ENCODE measurements at places on chromosomes 4 and X.
A peak's percentile ranks its signal among the peaks of the same experiment; 100 is the strongest.

DNA sequence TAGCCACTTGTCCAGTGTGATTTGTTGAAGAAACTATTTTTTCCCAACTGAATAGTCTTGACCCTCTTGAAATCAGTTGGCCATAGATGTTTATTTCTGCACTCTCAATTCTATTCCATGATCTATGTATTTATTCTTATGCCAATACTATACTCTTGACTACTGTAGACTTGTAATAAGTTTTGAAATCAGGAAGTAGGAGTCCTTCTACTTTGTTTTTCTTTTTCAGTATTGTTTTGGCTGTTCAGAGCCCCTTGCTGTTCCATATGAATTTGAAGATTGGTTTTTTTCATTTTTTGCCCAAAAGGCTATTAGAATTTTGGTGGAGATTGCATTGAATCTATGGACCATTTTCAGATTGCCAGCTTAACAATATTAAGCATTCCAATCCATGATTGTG is 10.2 kb downstream of the SAP30 start:
- no peak for DNase-seq

- no peak for DNase-seq
Observed at GRCh38 chrX:107454302-107454701, 4.8 kb downstream of the FRMPD3 start.

DNA sequence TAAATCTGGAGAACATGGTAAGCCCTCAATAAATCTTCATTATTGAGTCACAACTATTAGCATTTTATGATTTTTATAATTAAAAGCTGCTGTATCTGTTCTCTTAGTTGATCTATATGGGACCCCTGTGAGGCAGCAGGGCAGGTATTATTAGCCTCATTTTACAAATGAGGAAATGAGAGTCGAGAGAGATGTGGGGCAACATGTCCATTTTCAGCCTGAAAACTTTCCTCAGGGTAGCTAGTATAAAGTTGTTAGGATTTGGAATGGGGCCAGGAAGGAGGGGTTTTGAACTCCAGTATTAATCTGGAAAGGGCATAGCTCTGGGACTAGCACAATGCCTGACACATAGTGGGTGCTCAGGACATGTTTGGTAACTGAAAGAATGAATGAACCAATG is 191.7 kb upstream of the GPC4 start:
- no peak for DNase-seq

GRCh38 chr4:74397748-74398426 is 32.9 kb downstream of the EREG start:
- DNase-seq, result no peak

DNA sequence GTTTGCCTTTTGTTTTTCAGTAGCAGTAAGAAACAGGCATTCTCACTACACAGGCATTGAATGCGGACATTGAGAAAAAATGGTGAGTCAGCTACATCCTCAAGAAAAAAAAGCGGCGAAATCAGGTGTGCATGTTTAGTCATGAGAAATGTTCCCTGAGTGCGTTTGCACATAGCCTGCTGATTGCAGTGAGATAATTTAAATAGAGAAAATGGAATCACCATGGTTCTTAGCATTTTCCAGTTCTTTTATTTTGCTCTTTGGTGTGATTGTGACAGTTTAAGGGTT is 54.1 kb upstream of the CLDN34 start:
- DNase-seq, result peak; percentile 41

DNA sequence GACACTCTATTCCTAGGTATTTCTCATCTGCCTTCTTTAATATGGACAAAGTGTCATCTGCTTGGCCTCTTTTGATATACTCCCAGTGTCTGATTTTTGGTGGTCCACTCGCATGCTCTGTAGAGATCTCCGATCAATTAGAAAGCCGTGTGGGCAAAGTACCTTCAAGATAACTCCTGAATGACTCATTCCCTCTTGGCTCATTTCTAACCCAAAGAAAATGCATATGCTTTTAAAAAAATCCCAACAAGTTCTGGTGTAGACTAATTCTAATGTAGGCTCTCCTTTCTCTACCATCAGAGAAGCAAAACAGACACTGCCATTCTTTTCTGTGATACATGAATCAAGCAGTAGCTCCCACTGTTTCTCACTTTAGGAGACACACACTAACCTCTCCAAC is 714.9 kb upstream of the ADGRL3 start:
- DNase-seq, result no peak

- peak; percentile 89 for DNase-seq
Observed at GRCh38 chr4:145779319-145779801, 99.4 kb downstream of the C4orf51 start.

- no peak for DNase-seq
Observed at GRCh38 chr4:61511716-61512488, 311.8 kb downstream of the ADGRL3 start.

- DNase-seq, result no peak
Observed at GRCh38 chr4:54779036-54779435, 121.3 kb downstream of the KIT start.

DNA sequence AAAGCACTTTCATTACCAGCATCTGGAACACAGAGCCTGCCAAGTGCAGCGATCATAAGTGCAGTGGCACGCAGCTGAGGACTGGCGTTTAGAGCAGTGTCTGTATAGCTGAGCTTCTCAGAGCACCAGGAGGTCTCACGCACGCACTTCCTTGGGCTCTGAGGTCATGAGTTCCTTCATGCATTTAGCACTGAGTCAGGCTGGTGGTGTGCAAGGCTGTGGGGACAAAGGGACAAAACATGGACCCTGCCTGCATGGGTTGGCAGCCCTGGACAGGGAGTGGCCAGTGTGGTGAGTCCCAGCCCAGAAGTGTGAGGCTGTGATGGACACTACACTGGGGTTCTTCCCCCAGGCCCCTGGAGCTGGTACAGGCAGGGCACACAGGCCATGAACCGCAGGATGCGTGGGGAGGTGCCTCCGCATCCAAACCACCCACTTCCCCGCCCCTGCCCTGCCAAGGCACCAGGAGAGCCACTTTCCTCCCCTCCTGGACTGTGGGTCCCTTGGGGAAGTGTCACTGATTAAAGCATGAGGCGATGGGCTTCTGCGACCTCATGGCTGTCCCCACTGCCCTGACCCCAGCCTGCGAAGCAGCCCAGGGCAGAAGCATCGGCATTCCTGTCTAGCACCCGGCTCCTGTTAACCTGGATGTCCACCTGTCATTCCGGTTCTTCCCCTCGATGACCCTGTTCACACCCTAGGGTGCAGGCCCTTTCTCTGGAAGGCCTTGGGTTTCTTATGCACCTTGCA is 37.2 kb upstream of the GPR78 start:
- DNase-seq, result no peak

GRCh38 chr4:108168671-108169523 is at the start of gene LEF1:
Gene LEF1 (minus strand): TSS chr4:108168932. CDS start chr4:108167767, 1,165 bp downstream.
- peak; percentile 48 for DNase-seq

DNA sequence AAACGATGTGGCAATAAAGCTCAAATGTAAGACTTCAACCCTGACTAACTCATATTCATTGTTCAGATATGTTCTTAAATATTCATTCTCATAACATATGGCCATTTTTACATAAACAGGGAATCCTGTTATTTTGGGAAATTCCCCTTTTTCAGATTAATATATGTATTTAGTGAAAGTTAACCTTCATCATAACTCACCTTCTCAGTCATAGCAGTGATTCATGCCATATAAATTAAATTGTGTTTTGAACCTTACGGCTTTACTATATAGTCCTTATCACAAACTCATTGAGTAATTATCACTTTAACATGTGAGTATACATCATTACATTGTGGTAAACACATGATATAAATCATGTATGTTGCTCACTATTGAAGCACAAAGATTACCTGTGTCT is 392.5 kb upstream of the TRAM1L1 start:
- no peak for DNase-seq

GRCh38 chr4:55458164-55458563 is 62.4 kb downstream of the TMEM165 start:
- no peak for DNase-seq

DNA sequence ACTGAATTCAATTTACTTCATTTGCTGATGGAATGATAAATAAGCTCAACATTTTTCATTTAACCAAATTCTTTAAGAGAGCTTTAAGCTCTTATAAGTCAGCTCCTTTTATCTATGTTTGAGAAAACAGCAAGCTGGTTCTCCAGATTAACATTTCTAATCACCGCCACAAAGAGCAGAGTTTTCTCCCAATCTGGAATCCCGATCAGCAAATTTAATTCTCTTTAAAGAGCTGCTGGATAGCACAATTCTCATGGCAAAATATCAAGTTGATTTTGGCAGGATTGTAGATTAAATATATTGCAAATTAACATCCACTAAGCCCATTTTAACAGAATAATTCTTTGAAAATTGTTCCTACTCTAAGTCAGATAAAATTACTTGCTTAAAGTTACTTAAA is 48.8 kb downstream of the RPS6KA3 start:
- DNase-seq, result peak; percentile 27

DNA sequence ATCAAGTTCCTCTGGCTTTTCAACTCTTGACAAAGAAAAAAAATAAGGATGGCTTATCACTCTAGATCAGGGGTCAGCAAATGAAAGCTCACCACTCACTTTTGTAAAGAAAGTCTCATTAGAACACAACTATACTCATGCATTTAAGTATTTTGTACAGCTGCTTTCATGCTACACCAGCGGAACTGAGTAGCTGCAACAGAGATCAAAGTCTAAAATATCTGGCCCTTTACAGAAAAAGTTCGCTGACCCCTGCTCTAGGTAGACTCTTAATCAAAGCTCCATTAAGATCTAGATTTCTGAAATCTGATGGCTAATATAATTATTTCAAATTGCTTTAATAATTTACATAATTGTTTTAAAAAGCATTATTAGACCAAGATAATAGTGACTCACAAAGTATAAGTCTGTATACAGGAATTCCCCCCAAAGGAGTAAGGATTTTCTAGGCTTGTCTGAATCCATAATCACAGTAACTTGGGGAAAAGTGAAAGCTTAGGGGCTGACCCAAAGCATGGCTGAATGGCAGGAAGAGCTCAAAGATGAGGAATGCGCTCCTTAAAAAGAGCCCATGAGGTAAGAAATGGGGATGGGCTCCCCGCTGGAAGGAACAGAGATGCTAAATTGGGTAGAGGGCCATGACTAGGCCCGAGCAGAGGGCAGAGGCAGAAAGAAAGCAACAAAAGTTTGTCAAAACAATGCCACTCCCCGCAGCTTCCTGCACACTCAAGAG is 140.3 kb downstream of the SH3KBP1 start:
- DNase-seq, result no peak

DNA sequence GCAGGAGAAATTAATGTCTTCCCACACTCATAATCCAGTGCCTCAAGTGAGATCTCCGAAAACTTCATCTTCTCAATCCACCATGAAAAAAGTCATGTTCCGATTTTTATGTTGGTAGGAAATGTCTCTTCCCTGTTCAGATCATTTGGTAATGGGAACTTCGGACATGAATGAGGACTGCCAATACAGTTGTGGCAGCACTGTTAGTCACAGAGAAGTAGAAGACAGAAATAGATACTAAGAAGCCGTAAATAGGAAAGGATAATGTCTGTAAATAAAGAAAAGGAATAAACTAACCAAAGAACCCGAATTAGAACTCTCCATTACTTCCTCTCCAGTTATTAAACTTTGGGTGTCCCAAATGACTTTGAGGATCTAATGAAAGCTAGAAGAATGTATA is 69.6 kb downstream of the DDX60L start:
- DNase-seq, result no peak

DNA sequence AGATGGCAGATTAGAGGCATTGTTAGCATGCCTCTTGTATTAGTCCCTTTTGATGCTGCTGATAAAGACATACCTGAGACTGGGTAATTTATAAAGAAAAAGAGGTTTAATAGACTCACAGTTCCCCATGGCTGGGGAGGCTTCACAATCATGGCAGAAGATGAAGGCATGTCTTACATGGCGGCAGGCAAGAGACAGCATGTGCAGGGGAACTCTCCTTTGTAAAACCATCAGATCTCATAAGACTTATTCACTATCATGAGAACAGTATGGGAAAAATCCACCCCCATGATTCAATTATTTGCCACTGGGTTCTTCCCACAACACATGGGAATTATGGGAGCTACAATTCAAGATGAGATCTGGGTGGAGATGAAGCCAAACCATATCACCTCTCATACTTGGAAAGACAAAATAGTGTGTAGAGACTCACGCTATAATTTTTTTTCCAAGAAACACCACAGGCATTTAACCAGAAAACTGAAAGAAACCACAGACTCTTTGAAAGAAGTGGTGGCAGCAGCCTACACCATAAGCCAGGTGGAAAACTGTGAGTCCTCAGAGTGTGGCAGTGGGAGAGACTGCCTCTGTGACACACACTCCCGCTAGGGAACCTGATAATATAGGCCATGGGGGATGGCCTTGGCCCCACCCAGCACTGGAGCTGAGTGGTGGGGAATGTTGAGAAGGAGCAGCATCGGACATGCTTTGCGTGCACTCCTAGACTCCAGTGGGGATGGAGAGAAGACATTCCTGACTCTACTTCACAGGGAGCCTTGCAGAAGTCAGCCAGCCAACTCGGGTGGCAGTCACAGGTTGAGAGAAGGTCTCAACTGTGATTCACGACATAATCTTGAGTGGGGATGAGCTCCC is 51.5 kb downstream of the SLC2A9 start:
- no peak for DNase-seq

GRCh38 chr4:31645236-31645635 is 925.1 kb downstream of the PCDH7 start:
- no peak for DNase-seq

GRCh38 chr4:80926446-80926845 is 104.1 kb upstream of the BMP3 start:
- no peak for DNase-seq

DNA sequence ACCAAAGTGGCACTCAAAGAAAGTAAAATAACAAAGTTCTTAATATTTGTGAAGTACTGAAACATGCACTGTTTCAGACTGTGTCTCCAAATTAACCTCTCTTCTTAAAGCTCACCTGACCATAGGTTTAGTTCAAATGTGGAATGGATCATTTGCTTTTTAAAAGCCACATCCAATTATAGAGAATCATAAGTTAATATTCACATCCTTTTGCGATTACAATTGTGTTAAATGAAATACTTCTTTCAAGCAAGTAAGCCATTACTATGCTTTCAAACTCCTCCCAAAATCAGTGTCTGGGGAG is 95.3 kb upstream of the PTPN13 start:
- no peak for DNase-seq

- no peak for DNase-seq
Observed at GRCh38 chr4:88276952-88277710, 7.2 kb downstream of the PPM1K start.

DNA sequence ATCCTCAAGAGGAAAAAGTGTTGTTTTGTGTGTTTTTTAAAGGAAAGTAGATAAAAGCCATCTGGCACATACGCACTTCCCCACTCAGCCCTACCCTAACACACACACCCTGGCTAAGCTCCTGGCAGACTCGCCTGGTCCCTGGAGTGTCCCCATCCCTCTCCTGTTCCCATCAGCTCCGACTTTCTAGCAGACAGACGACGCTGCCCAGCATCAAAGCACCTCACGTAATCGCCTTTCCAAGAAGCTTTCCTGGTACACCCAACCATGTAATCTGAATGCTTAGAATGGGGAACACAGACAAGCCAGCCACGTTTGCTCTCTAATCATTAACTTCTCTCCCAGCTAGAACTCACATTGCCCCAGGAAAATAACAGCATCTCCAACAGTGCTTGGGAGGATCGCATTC is 116.2 kb downstream of the AFAP1 start:
- peak; percentile 43 for DNase-seq

GRCh38 chr4:128161138-128161537 is 100.0 kb downstream of the LARP1B start:
- peak; percentile 25 for DNase-seq
